ENCODE measurements at places on chromosomes 6 and 20.
A peak's percentile ranks its signal among the peaks of the same experiment; 100 is the strongest.

- peak; percentile 18 for DNase-seq
Measured at GRCh38 chr6:157607317-157608109, 215.5 kb upstream of the SNX9 start.

DNA sequence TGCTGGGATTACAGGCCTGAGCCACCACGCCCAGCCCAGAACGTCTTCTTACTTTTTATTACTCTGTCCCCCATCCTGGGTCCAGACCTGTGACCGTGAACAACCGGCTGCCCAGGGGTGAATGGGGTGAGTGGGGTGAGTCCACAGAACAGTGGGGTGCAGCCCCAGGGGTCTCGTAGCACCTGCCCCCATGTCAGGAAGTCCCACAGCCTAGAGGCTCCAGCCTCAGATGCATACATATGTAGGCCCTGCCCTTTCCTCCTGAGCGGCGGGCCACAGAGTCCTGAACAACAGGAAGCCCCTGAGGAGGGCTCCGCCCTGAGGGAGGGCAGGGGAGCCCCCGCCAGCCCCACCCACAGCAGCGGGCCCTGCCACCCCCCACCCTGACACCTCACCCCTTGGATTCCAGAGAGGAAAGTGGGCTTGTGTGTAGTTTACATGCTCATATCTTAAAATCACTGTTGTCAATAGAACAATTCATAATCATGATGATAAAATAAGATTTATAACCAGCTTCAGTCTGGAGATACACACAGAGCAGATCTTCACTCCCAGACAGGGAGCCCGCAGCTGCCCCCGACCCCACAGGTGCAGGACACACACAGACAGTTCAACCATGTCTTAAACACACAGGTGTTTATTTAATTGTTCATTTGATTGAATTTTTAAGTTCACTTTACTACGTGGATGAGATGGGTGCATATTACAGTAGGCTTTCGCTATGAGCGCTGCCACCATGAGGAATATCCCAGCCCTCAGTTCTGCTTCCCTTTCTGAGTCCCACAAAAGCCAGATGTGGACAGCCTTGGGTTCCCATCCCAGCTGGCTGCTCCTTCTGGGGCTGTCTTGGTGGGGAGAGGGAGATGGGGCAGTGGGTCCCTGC, 12.4 kb upstream of the GMEB2 start:
- DNase-seq = no peak

- no peak for DNase-seq
Measured at GRCh38 chr6:115891111-115891669, 169.5 kb downstream of the FRK start.

- peak; percentile 25 for DNase-seq
Measured at GRCh38 chr6:18263418-18264218, 712 bp downstream of the DEK start.

All from cardiac muscle cell (in vitro differentiated cells and primary cell).